Fibroblast of lung (primary cell): ENCODE measurements at places on chromosomes 12 and 14.

DNA sequence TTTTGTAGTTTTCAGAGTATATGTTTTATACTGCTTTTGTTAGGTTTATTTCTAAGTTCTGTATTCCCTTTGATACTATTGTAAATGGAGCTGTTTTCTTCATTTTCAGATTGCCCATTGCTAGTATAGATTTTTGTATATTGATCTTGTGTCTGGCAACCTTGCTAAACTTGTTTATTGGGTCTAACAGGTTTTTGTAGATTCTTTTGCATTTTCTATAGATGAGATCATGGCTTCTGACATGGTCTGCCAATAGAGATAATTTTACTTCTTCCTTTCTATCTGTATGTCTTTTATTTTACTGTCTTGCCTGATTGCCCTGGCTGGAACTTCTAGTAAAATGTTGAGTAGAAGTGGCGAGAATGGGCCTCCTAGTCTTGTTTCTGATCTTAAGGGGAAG is 40.3 kb downstream of the ANKRD9 start:
- H3K27ac ChIP-seq, result no peak overlapping the region
- no peaks in the 10 kb centered on the region for H3K27me3 ChIP-seq
- no peak for DNase-seq
- peaks cover 6% of the 10 kb centered on the region for H3K36me3 ChIP-seq
- H3K4me3 ChIP-seq, result no peak overlapping the region

GRCh38 chr12:41724216-41724615 is 420.5 kb downstream of the GXYLT1 start:
- no peak overlapping the region for H3K27ac ChIP-seq
- DNase-seq, result no peak
- no peaks in the 10 kb centered on the region for H3K4me1 ChIP-seq
- H3K36me3 ChIP-seq, result no peaks in the 10 kb centered on the region
- H3K4me3 ChIP-seq, result no peak overlapping the region

DNA sequence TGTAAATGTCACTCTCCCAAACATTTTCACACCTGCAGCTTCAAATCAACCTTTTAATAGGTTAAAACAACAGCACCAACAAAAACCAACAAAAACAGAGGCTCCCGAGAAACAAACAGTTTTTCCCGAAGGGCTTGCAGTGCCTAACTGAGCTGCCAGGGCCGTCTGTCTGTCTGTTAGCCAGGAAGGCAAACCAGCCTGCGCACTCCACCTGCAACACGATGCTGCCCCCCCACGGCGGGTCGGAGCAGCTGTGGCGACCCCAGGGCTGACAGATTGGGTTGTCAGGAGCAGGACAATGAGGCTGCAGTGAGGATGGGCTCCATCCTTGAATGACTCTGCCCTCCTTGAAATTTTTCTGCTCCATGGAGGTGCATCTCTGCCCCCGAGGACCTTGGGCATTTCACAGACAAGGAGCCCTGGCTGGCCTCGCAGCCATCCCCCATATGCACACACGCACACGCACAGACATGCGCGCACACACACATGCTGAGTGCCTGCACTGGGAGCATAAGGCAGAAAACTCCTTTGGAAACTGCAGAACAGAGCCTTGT is 2.6 kb downstream of the RTL1 start:
- H3K4me3 ChIP-seq, result no peak overlapping the region
- H3K36me3 ChIP-seq, result peaks cover 9% of the 10 kb centered on the region
- DNase-seq, result peak; percentile 18
- H3K4me1 ChIP-seq, result peaks cover 4% of the 10 kb centered on the region
- peaks cover 2% of the 10 kb centered on the region for H3K27me3 ChIP-seq

DNA sequence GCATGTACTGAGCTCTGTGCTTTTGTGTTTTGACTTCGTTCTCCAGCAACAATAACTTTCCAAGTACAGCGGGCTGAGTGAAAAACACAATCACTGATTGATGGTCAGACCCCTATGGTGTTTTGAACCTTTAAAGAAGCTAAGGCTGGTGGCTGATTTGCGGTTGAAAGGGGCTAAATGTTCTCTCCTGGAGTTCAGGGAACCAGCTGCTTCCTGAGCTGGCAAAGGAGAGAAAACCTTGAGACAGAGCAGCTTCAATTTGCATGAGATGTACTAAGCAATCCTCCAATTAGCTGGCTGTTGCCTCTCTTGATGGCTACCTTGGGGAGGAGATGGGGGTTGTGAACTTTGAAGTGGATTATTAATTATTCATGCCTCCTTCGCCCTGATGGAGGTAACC is 546.7 kb upstream of the SEL1L start:
- no peaks in the 10 kb centered on the region for H3K27me3 ChIP-seq
- H3K4me3 ChIP-seq, result no peak overlapping the region
- H3K36me3 ChIP-seq, result no peaks in the 10 kb centered on the region
- no peaks in the 10 kb centered on the region for H3K4me1 ChIP-seq
- no peak overlapping the region for H3K27ac ChIP-seq

GRCh38 chr12:52198454-52199215 is 6.8 kb upstream of the KRT80 start:
- H3K36me3 ChIP-seq, result no peaks in the 10 kb centered on the region
- H3K27me3 ChIP-seq, result no peaks in the 10 kb centered on the region
- H3K4me1 ChIP-seq, result peaks cover 15% of the 10 kb centered on the region
- DNase-seq, result no peak
- H3K4me3 ChIP-seq, result no peak overlapping the region
- no peak overlapping the region for H3K27ac ChIP-seq

- H3K27me3 ChIP-seq, result no peaks in the 10 kb centered on the region
- H3K4me3 ChIP-seq, result no peak overlapping the region
- DNase-seq, result no peak
- no peaks in the 10 kb centered on the region for H3K4me1 ChIP-seq
- H3K36me3 ChIP-seq, result no peaks in the 10 kb centered on the region
- no peak overlapping the region for H3K27ac ChIP-seq
Observed at GRCh38 chr12:125249066-125249824, 184.0 kb downstream of the AACS start.

- no peak overlapping the region for H3K27ac ChIP-seq
- no peak overlapping the region for H3K4me3 ChIP-seq
- H3K4me1 ChIP-seq, result no peaks in the 10 kb centered on the region
- no peaks in the 10 kb centered on the region for H3K36me3 ChIP-seq
- DNase-seq, result no peak
- H3K27me3 ChIP-seq, result no peaks in the 10 kb centered on the region
Observed at GRCh38 chr14:81884382-81884781, 350.7 kb upstream of the SEL1L start.

- no peaks in the 10 kb centered on the region for H3K36me3 ChIP-seq
- H3K4me1 ChIP-seq, result no peaks in the 10 kb centered on the region
- no peak overlapping the region for H3K27ac ChIP-seq
Observed at GRCh38 chr14:71498212-71498611, 434.0 kb upstream of the RGS6 start.

- no peak overlapping the region for H3K4me3 ChIP-seq
- no peaks in the 10 kb centered on the region for H3K36me3 ChIP-seq
- no peaks in the 10 kb centered on the region for H3K4me1 ChIP-seq
- no peaks in the 10 kb centered on the region for H3K27me3 ChIP-seq
- DNase-seq, result peak; percentile 40
Observed at GRCh38 chr12:39587225-39587624, 32.4 kb downstream of the ABCD2 start.

DNA sequence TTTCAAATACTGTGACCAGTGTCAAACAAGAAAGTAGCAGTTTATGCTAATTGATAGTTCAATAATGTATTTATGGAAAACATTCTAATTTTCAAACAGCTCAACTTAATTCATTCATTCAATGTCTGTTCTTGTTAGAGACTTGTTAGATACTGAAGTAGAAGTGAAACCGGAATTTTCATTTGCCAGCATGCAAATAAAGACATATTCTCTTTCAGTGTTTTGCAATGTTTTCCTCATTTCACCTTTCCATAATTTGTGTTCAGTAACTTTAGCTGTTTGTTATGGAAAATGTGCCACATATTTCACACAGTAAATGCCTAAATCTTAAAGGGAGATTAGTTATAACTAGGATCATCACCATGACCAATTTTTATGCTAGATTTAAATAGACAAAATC is 21.2 kb downstream of the TAS2R50 start:
- H3K4me1 ChIP-seq, result peaks cover 2% of the 10 kb centered on the region
- no peak overlapping the region for H3K27ac ChIP-seq
- no peak for DNase-seq
- H3K4me3 ChIP-seq, result no peak overlapping the region

DNA sequence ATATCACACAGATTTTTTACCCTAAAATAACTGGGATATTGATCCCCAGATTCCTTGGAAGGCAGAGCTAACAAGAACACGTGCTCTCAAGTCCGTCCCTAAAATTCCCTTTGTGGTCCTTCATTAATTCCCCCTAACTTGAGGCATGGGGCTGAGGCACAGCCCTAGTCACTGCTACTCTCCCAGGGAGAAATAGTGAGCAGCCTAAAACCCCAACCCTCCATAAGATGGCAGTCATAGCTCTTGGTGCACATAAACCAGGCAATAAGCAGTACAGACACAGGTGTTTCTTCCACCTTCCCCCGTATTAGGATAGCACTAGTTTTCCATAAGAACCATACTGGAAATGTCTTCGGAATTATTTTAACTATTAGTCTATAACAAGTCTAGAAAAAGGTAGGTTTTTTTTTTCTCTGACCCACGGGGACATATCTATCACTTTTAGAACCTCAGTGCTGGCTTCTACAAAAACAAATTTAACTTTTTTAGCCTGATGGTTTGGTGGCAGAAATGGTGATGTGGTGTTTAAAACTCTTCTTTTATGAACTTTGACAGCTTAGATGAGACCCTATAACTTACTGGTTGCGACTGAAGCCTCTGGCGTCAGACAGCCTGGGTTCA is 3.1 kb upstream of the ARHGEF40 start:
- no peaks in the 10 kb centered on the region for H3K36me3 ChIP-seq
- peaks cover 5% of the 10 kb centered on the region for H3K4me1 ChIP-seq
- H3K27ac ChIP-seq, result no peak overlapping the region
- no peak for DNase-seq

DNA sequence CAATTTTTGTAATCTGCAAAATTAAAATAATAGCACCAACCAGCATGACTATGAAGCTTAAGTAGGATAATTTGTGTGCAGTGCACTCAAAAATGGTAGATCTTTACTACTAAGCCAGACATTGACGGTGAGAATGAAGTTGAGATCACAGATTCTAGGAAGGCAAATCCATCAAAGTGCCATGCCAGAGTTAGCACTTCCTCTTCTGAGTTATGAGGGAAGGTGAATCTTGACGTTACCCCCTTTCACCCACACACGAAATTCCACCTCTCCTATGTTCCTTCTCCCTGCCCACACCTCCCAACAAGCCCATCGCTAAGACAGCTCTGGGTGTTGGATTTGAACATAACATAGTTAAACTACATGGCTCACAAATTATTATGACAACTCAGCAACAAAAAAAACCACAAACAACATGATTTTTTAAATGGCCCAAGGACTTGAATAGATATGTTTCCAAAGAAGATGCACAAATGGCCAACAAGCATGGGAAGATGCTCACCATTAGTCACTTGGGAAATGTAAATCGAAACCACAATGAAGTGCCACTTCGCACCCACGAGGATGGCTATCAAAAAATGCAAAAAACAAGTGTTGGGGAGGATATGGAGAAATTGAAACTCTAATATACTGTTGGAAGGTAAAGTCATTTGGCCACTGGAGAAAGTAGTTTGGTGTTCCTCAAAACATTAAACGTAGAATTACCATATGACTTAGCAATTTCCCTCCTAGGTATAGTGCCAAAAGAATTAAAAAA is 119.3 kb upstream of the RAP1B start:
- no peaks in the 10 kb centered on the region for H3K36me3 ChIP-seq
- no peak overlapping the region for H3K27ac ChIP-seq
- no peak overlapping the region for H3K4me3 ChIP-seq
- no peak for DNase-seq

DNA sequence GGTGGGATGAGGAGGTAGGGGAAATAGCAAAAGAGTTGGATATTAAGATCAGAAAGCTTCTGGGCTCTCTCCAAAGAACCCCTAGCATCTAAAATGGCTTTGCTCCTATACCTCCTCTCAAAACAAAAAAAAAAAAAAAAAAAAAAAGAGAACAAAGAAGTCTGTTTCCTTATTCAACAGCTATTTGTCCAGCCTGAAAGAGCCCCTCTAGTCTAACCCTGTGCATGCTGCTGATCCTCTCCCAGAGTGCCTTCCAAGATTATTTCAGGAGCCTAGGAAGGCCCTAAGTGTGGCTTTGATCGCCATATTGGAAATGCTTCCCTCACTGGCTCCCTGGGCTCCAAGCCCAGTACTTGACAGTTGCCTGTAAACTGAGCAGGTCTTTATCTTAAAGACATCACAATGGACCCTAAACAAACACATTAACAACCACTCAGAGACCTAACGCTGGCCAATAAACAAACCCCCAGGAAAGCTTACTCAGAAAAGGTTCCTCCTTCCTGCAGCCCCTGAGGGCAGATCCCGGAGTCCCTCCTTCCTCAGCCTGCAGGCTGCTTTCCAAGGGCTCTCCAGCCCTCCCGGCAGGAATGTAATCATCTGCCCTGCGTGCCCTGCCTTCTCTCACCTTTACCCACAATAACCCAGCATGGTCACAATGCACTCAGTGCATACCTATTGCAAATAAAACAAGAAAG is 17.4 kb upstream of the COL2A1 start:
- no peaks in the 10 kb centered on the region for H3K36me3 ChIP-seq
- H3K4me1 ChIP-seq, result no peaks in the 10 kb centered on the region
- no peak overlapping the region for H3K4me3 ChIP-seq
- H3K27ac ChIP-seq, result no peak overlapping the region
- H3K27me3 ChIP-seq, result peaks cover 9% of the 10 kb centered on the region

DNA sequence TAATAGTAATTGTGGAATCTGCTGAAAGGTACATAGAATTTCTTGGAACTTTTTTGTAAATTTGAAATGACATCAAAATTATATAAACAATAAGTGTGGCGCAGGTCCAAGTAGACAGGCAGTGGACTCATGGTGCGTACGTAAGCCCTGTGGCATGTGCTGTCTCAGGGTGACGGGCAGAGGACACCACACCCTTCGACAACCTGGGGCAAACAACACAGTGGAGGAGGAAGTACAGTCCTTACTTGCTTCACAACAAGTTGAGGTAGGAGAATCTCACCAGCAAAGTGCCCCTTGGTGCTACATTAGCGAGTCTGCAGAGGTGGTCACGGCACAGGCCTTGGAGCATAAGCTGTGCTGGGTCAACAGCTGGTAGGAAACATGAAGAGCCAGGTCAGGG is 180.9 kb downstream of the AEBP2 start:
- no peaks in the 10 kb centered on the region for H3K27me3 ChIP-seq
- no peak overlapping the region for H3K4me3 ChIP-seq
- DNase-seq, result peak; percentile 28
- H3K36me3 ChIP-seq, result no peaks in the 10 kb centered on the region
- no peaks in the 10 kb centered on the region for H3K4me1 ChIP-seq

DNA sequence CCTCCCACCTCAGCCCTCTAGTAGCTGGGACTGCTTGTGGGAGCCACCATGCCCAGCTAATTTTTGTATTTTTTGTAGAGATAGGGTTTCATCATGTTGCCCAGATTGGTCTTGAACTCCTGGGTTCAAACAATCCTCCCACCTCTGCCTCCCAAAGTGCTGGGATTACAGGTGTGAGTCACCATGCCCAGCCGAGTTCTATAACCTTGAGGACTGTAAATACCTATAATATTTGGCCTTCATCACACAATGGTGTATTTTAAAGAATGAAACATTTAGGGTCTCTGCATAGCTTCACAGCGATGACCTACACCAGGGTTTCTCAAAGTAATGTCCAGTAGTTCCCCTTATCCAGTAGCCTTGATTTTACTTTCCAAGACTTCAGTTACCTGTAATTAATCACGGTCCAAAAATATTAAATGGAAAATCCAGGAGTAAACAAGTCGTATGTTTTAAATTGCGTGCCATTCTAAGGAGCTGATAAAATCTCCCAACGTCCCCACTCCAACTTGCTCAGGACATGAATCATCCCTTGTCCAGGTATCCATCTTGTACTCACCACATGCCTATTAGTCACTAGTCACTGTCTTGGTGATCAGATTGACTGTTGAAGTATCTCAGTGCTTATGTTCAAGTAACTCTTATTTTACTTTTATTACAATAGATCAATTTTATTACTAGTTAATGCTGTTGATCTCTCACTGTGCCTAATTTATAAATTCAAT is 368.2 kb downstream of the BTG1 start:
- H3K4me3 ChIP-seq, result no peak overlapping the region
- no peak for DNase-seq
- no peaks in the 10 kb centered on the region for H3K36me3 ChIP-seq
- H3K27ac ChIP-seq, result no peak overlapping the region
